ENCODE measurements at places on chromosomes 5 and 9.

- ATAC-seq, result no peak
Measured at GRCh38 chr5:142722896-142723295, 37.0 kb upstream of the FGF1 start.

DNA sequence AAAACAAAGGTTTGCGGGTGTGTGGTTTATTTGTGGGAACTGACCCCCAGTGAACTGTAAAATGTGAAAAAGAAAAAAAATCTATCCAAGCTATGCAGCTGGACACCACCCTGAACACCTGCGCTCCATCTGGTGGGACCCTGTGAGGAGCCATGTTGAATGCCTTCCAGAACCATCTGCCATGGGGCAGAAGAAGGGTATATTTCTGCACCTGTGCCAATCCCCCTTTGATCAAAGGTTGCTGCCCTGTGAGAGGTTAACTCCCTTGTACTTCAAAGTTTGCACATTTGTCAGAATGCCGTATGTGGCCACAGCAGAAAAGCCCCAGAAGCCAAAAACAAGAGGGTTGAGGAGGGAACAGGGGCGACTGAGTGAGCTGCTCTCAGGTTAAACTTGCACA is 148.5 kb upstream of the ALDH1B1 start:
- no peak for ATAC-seq

DNA sequence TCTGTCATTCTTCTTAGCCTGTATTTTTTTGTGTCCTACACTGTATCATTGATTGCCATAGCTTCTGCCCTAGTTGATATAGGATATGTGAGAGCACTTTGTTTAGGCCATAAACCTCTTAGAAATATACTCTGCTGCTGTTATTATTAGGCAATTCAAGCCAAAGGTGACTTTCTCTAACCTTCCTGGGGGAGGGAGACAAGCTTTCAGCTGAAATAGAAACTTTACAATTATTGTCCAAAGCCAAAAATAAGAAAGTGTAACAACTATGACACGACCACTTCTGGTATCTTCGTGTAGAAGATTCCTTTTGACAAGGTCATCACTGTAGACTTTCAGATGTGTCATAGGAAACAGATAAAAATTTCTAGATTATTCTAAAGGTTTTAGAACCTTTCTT is 12.2 kb upstream of the CSNK1A1 start:
- no peak for ATAC-seq

DNA sequence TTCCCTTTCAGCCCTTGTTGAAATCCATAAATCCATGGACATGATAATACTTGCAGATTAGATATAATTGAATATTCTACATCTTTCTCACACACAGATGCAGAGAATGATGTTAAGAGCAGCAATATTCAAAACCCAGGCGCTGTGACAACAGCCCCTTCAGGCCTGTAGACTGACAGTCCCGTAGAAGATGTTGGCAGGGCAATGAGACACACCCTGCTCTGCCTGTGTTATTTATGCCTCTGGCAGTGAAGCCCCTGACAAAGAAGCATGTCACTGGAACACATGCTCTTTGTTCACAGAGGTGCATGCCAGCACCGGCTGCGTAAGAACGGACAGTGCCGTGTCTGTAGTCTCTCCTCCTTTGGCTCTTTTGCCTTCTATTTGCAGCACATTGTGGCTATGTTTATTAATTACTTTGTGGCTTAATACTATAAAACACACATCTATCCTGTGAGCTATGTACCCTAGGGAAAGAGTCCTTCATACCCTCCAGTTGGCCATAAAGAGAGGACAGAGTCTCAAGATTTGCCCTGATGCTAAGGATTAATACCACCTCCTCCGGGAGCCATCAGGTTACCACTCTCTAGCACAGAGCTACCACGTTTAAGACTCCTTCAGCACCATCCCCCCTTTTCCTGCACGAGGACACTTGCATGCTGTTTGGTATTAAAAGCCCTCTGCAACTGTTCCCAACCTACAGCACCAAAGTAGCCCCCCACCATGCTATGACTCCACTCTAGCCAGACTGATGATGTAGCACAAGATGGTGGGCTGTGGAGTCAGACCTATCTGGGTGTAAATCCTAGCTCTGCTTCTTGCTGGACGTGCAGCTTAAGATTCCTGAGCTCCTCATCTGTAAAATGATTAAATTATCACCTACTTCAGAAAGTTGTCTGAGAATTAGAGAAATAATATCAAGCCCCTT is 2.0 kb upstream of the ANP32B start:
- ATAC-seq, result no peak

- peak; percentile 52 for ATAC-seq
Measured at GRCh38 chr5:137195483-137195882, 303.6 kb downstream of the SPOCK1 start.

DNA sequence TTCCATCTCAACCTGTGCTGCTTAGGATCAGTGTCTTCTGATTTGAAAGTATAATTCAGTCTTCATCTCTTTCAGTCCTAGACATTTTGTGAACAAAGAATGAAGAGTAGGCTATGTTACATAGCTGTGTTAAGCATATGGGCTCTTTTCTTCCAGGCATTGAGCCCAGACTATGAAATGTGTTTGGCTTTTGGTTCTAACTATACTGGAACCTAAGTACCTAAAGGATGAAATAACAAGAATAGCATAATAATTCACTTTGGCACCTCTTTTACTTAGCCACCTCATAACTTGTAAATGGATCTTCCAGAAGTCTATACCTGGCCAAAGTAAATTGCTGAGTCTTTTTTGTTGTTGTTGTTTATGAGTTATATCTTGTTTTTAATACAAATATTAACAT is 71.4 kb downstream of the SLF1 start:
- ATAC-seq, result no peak

DNA sequence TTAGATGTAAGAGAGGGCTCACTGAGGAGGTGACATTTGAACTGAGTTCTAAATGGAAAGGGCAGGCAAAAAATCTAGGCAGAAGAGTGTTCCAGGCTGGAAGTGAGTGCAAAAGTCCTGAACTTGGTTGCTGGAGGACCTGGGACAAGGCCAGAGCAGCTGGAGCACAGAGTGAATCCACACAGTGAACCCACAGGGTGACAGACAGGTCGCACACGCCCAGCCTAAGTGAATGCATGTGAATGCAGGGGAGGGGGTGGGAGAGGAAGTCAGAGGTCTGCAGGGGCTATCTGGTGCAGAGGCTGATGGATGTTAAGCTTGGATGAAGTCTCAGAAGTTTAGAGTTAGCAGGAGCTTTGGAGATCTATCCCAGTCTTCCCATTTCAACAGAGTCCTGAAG is 556 bp upstream of the TTF1 start:
- ATAC-seq, result no peak

GRCh38 chr5:2697446-2698200 is 53.9 kb downstream of the IRX2 start:
- ATAC-seq, result peak; percentile 43

GRCh38 chr5:124671193-124671592 is 75.2 kb downstream of the ZNF608 start:
- ATAC-seq, result no peak

DNA sequence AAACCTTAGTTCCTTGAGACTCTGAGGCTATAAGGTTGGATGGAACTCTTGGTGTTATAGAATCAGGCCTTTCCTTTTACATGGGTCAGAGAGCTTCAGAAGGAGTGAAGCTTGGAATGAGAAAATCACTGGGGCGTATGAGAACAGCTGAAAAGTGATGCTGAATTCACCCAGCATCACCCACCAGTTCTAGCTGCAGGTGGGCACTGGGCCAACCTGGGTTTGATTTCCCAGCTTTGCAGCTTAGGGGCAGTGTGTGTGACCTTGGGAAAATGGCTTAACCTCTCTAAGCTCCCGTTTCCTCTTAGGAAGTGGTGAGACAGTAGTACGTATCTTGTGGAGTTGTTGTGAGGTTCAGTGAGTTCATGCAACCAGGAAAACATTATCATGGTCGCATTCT is 10.7 kb downstream of the PCDH12 start:
- no peak for ATAC-seq

DNA sequence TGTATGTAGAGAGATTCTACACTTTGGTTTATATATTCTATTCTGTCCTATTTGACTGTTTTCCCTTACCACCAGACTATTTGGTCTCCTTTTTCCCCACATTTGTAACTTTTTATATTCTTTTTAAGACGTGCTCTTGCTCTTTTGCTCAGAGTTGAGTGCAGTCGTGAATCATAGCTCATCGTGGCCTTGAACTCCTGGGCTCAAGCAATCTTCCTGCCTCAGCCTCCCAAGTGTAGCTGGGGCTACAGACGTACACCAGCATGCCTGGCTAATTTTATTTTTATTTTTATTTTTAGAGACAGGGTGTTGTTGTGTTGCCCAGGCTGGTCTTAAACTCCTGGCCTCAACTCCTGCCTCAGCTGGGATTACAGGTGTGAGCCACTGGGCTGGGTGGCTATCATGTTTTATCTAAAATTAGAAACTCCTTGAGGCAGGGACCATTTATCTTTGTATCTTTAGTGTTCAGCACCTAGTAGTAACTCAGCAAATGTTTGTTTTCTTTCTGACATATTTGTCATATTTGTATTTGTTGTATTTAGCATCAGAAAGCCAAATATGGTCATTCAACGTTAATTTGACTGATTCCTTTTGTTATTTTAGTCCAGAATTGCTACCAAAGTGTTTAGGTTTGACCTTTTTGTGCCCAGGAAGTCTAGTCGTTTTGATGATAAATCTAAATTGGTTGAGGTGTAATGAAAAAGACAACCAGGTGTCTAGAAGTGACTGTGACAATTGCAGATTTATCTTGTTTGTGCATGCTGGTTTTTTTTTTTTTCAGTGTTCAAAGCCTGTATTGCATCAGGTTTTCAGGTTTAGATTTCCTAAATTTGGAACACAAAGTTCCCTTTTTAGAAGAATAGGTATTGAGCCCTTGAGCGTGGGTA is 44.3 kb downstream of the ERBIN start:
- no peak for ATAC-seq

DNA sequence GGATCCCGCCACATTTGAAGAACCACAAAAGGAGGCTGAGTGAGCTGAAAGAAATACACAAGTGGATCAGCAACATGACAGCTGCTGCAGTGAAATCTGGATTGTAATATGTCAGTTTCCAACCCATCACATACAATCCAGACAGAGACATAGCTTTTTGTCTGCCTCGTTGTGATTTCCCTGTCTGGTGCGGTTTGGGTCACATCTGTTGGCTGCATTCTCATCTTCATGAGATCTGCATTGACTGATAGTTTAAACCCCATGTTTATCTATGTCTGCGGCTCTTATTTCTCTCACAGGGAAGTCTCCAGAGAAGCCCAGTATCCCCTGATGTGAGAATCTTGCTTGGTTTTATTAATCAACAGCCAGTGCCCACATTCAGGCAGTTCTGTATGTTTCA is 403.1 kb upstream of the ZNF608 start:
- no peak for ATAC-seq

DNA sequence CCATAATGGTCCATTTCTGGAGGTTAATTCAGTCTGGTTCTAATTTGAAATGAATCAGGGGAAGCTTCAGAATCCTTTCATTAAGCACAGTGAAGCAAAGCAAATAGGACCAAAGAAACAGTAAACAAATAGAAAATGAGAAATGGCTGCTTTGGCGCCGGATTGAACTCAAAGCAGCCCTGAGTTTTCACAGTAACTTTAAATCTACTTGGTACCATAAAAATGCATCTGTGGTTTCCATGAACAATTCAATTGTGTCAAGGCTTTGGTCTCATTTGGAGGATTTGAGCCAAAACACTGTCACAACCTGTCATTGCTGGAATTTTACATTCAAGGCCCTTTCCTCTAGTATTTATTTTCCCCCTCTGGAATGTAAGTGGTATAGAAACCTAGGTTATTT is 25.9 kb upstream of the DAPK1 start:
- no peak for ATAC-seq

DNA sequence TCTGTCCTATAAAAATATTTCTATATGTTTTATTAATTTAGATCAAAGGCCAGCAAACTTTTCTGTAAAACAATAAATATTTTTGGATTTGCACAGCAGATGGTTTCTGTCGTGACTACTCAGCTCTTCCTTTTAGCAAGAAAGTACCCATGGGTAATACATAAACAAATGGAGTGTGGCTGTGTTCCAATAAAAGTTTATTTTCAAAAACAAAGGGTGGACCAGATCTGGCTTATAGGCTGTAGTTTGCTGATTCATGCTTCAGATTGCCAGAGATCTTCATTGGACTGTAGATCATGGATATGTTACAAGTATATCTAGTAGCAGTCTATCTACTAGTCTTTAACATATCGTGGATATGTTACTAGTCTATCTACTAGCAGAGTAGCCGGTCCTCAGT is 590.5 kb downstream of the CSNK1G3 start:
- ATAC-seq, result no peak

- ATAC-seq, result no peak
Measured at GRCh38 chr9:89380437-89381307, 62.4 kb downstream of the SECISBP2 start.

DNA sequence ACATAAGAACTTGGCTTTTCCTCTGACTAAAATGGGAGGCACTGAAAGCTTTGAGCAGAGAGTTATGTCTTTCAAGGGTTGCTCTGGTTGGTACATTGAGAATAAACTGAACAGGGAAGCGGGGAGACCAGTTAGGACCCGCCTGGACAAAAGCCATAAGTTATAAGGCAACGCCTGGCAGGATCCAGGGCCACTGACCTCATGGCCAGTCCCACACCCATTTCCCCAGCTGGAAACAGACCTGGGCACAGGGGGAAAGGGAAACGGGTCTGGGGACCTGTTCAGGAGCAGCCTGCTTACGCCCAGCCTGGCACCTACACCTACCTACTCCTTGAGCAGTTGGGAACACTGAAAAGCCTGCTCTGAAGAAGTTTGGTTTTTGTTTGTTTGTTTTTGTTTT is 1.3 kb downstream of the SPINK4 start:
- peak; percentile 19 for ATAC-seq

GRCh38 chr9:109145051-109145450 is 22.0 kb downstream of the FRRS1L start:
- no peak for ATAC-seq

GRCh38 chr5:150587856-150588595 is 52.4 kb upstream of the SYNPO start:
- no peak for ATAC-seq

DNA sequence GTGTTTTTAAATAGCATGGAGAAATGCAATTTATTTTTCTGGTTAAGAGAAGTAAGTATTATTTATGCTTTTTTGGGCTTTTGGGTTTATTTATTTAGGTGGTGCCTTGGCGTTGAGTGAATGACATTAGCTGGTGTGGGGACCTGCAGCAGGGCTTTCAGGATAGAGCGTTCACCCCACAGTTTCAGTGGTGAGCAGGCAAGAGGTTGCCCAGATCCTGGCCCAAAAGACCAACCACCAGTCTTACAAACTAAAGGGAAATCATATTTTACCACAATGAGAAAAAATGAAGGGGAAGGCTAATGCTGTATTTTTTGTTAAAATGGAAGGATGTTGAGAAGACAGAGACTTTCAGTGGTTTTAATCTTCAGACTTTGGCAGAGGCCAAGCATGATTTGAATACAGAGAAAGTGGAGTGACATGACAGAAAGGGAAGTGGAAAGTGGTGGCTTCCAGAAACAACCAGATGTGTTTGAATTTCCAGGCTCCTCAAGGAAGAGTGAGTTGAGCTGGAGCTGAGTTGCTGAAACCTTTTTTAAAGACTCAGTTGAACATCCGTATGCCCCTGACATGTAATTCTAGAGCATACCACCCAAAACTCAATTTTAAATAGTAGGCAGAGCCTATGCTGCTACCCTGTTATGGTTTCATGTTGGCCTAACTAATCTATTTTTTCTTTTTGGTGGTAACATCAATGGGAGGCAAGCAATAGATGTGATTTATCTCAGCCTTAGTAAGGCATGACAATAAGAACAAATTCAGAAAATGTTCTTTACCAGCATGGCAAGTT is 94.8 kb downstream of the AOPEP start:
- ATAC-seq, result no peak
